Suprapubic skin (tissue), 4 donors: ENCODE measurements at places on chromosomes 7 and 10.
A peak's percentile ranks its signal among the peaks of the same experiment; 100 is the strongest.

DNA sequence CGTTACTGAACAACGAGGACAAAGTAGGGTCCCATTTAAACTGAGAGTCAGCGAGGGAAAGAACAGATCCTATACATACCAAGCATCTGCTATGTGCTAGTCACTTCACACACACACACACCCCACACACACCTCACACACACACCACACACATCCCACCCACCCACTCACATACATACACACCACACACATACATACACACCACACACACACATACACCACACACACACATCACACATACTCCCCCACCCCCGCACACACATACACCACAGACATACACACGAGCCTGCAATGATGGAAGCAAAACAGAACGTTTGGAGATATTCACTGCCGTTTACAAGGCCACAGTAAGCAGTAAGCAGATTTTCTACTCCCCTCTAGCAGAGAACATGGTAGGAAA is 607 bp upstream of the GRB10 start:
- H3K36me3 ChIP-seq, result no peaks in the 10 kb centered on the region
- no peak for DNase-seq
- peaks cover 4% of the 10 kb centered on the region for H3K4me1 ChIP-seq

GRCh38 chr7:116966601-116967000 is 13.3 kb downstream of the ST7 start:
- no peaks in the 10 kb centered on the region for H3K36me3 ChIP-seq
- no peak overlapping the region for H3K27ac ChIP-seq
- no peaks in the 10 kb centered on the region for H3K27me3 ChIP-seq
- H3K4me3 ChIP-seq, result no peak overlapping the region

GRCh38 chr10:66398669-66399068 is 527.2 kb upstream of the LRRTM3 start:
- H3K36me3 ChIP-seq, result no peaks in the 10 kb centered on the region
- no peak overlapping the region for H3K27ac ChIP-seq
- H3K4me3 ChIP-seq, result no peak overlapping the region
- H3K4me1 ChIP-seq, result no peaks in the 10 kb centered on the region
- no peaks in the 10 kb centered on the region for H3K27me3 ChIP-seq
- DNase-seq, result no peak

DNA sequence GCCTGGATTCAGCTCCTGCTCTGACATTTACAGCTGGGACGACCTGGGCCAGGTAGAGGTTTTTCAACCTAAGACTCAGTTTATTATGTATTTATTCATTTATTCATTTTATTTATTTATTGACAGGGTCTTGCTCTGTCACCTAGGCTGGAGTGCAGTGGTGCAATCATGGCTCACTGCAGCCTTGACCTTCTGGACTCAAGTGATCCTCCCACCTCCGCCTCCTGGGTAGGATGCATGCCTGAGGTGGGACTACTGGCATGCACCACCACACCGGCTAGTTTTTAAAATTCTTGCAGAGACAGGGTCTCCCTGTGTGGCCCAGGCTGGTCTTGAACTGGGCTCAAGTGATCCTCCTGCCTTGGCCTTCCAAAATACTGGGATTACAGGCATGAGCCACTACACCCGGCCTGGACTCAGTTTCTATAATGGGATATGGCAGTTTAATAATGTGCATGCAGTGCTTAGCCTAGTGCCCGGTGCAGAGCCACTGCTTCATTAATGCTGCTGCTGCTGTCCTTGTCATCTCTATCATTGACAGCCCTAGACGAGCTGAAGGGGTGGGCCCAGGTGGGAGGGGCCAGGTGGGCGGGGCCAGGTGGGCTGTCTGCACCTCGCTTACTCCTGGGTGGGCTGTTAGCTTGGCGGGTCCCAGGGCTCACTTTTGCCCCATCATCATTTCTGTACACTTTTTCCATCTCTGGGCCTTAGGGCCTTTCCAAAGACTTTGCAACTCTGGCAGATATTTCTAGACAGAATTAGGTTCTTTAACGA is 92.6 kb downstream of the LHPP start:
- no peak overlapping the region for H3K4me3 ChIP-seq
- no peak for DNase-seq
- no peaks in the 10 kb centered on the region for H3K27me3 ChIP-seq
- no peaks in the 10 kb centered on the region for H3K36me3 ChIP-seq

DNA sequence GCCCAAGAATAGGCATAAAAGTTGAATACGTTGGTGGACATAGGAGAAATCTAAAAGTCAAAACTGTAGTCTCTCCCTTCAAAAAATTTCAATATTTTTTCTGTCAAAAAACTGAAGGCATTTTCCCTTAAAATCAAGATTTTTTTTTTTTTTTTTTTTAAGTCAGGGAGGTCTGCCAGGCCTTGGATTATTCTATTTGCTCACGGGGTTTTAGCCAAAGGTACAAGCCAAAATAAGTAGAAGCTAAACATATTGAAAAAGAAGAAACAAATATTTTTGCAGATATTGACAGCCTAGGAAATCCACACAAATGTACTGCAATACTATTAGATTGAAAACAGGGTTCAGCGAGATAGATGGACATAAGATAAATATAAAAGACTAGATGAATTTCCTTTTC is 190.1 kb upstream of the PLXDC2 start:
- H3K36me3 ChIP-seq, result no peaks in the 10 kb centered on the region
- no peak overlapping the region for H3K27ac ChIP-seq
- no peak for DNase-seq
- no peak overlapping the region for H3K4me3 ChIP-seq
- H3K27me3 ChIP-seq, result no peaks in the 10 kb centered on the region
- no peaks in the 10 kb centered on the region for H3K4me1 ChIP-seq

- no peak for DNase-seq
- peak overlapping the region; percentile 94 for H3K27ac ChIP-seq
- H3K27me3 ChIP-seq, result no peaks in the 10 kb centered on the region
- H3K4me3 ChIP-seq, result peak overlapping the region; percentile 71
- peaks cover 39% of the 10 kb centered on the region for H3K4me1 ChIP-seq
Observed at GRCh38 chr7:112453505-112454171, 3.4 kb downstream of the IFRD1 start.

DNA sequence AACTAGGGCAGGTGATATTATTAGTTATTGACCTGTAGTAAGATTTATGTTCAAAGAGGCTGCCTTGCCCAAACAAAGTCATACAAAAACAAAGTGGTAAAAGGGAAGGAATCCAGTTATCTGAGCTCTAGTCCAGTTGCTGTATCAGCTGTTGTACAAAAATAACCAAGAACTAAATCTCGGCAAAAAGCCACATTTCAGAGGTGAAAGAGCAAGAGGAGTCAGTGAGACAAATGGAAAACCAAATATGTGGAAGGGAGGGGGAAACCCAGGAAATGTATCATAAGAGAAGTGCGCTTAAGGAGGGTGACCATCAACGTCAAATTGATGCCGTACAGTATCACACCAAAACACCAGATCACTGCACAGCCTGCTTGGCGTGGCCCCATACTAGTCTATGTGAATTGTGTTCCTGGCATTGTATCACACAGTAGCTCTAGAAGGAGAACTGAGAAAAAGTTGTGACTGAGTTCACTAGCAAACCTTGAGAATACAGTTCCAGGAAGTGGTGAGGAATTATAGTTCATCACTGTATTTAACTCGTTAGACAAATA is 6.4 kb downstream of the AGBL3 start:
- H3K4me3 ChIP-seq, result no peak overlapping the region
- H3K27me3 ChIP-seq, result no peaks in the 10 kb centered on the region
- no peak for DNase-seq
- H3K27ac ChIP-seq, result no peak overlapping the region
- peaks cover 32% of the 10 kb centered on the region for H3K36me3 ChIP-seq

- no peaks in the 10 kb centered on the region for H3K36me3 ChIP-seq
- H3K4me3 ChIP-seq, result no peak overlapping the region
- no peaks in the 10 kb centered on the region for H3K4me1 ChIP-seq
- no peak overlapping the region for H3K27ac ChIP-seq
- DNase-seq, result no peak
Observed at GRCh38 chr7:146539836-146540235, 423.2 kb downstream of the CNTNAP2 start.

GRCh38 chr7:151038951-151039849 is 9.1 kb upstream of the ASIC3 start:
- no peak overlapping the region for H3K4me3 ChIP-seq
- H3K4me1 ChIP-seq, result peaks cover 18% of the 10 kb centered on the region
- H3K27me3 ChIP-seq, result no peaks in the 10 kb centered on the region
- H3K27ac ChIP-seq, result peak overlapping the region; percentile 41
- H3K36me3 ChIP-seq, result peaks cover 64% of the 10 kb centered on the region

DNA sequence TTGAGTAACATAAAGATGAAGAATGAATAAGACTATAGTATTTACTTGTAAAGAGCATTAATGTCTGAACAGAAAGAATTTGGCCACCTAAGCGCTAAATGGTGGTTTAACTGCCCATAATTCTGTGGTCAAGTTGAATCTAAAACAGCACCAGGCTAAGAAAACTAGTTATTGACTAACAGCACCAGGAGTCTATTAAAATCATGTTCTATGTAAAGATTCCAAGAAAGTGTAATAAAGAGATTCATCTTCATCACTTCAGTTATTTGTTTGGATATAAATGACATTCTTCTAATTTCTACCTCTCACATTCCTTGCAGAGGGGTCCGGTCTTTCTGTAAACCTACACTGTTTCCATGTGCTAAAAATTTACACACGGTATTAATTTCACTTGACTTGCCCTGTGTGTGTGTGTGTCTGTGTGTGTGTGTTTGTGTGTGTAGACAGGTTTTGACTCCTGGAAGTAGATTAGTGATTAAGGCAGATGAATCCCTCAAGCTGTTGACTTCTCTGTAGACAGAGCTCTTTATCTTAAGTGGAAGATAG is 84.4 kb downstream of the KLF6 start:
- no peaks in the 10 kb centered on the region for H3K36me3 ChIP-seq
- H3K27ac ChIP-seq, result no peak overlapping the region
- H3K4me1 ChIP-seq, result no peaks in the 10 kb centered on the region
- H3K27me3 ChIP-seq, result no peaks in the 10 kb centered on the region

GRCh38 chr7:21193895-21194294 is 234.0 kb upstream of the SP4 start:
- no peaks in the 10 kb centered on the region for H3K36me3 ChIP-seq
- H3K27ac ChIP-seq, result no peak overlapping the region
- H3K4me3 ChIP-seq, result no peak overlapping the region
- H3K4me1 ChIP-seq, result no peaks in the 10 kb centered on the region

DNA sequence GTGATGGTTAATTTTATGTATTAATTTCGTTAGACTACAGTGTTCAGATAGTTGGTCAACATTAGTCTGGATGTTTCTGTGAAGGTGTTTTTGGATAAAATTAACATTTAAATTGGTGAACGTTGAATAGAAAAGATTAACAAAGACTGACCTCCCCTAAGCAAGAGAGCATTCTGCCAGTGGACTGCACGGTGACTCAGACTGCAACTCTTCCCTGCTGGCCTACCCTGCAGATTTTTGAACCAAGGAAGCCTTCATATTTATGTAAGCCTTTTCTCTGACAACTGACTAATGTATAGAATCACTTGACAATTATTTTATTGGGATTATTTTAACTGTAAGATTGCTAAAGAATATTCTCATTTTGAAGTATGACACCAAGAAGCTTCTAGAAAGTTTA is 7.9 kb upstream of the ZNF248 start:
- H3K27me3 ChIP-seq, result no peaks in the 10 kb centered on the region
- DNase-seq, result no peak
- H3K4me3 ChIP-seq, result no peak overlapping the region
- H3K4me1 ChIP-seq, result no peaks in the 10 kb centered on the region
- no peaks in the 10 kb centered on the region for H3K36me3 ChIP-seq

GRCh38 chr10:100901051-100901450 is 11.7 kb upstream of the SLF2 start:
- no peak overlapping the region for H3K4me3 ChIP-seq
- no peak for DNase-seq
- peaks cover 18% of the 10 kb centered on the region for H3K27me3 ChIP-seq
- no peaks in the 10 kb centered on the region for H3K36me3 ChIP-seq
- no peaks in the 10 kb centered on the region for H3K4me1 ChIP-seq

- H3K27me3 ChIP-seq, result no peaks in the 10 kb centered on the region
- H3K27ac ChIP-seq, result no peak overlapping the region
- no peak overlapping the region for H3K4me3 ChIP-seq
- H3K4me1 ChIP-seq, result no peaks in the 10 kb centered on the region
Observed at GRCh38 chr10:88004451-88004850, 141.0 kb downstream of the PTEN start.

DNA sequence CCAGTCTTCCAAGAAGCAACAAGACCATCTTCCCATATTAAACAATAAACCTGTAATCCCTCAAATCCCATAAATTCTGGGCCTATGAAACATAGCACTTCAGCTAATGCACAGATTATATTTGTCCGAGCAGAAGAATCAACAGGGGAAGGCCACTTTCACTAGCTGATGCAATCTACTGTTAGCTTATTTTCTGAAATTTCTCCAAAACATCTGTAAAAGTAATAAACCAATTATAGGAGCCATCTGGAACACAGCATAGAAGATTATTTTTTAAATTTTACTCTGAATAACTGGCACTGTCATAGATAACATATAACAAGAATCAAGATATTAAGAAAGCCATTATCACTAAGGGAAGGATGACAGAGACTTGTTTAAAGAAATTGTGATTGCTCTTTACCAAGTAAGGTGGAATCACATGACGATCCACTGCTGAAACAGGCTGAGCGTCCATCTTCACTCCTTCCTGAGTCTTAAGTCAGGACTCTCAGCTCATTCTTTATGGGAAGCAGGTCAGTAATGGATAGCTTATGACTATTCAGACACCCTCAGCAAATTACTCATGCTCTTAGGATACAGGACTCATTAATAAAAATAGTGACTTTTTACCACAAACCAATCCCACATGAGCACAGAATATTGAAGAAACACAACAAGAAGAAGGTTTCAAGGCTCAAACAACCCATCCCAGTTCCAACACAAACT is 719.5 kb downstream of the XPNPEP1 start:
- no peak for DNase-seq

DNA sequence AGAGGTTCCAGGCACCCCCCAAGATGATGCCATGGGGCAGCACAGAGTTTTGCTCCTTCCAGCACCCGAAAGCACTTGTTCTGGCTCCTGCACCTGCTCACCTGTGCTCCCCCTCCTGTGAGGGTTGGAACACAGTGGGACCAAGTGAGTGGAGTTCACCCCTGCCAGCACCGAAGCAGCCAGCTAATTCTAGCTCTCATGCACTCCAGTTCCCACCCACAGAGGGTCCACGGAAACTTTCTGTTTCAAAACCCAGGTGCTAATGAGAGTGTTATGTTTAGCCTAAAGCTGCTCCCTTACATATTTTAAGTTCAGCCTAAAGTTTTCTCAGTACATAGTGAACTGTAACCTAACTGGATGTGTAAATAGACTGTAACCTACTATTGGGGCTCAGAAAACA is 42.6 kb upstream of the SLC35G1 start:
- H3K4me1 ChIP-seq, result no peaks in the 10 kb centered on the region
- no peak overlapping the region for H3K4me3 ChIP-seq
- no peak overlapping the region for H3K27ac ChIP-seq

DNA sequence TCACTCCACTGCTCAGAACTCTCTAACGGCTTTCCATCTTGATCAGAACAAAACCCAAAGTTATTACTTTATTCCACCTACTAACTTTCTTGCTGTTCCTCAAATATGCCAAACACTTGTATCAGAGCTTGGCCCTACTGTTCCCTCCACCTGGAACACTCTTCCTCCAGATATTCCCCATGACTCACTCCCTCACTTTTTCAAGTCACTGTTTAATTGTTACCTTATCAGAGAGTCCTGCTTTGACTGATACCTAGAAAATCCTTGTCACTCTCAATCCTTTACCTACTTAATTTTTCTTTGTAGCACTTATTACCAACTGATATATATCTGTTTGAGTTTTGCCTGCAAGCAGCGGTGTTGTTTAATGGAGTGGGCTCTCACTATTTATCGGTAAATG is 5.6 kb upstream of the NFKB2 start:
- no peaks in the 10 kb centered on the region for H3K27me3 ChIP-seq
- H3K27ac ChIP-seq, result no peak overlapping the region
- no peak overlapping the region for H3K4me3 ChIP-seq
- no peak for DNase-seq
- peaks cover 22% of the 10 kb centered on the region for H3K4me1 ChIP-seq
